Endothelial cell of umbilical vein (primary cell): ENCODE measurements at places on chromosomes 4 and X.
A peak's percentile ranks its signal among the peaks of the same experiment; 100 is the strongest.

DNA sequence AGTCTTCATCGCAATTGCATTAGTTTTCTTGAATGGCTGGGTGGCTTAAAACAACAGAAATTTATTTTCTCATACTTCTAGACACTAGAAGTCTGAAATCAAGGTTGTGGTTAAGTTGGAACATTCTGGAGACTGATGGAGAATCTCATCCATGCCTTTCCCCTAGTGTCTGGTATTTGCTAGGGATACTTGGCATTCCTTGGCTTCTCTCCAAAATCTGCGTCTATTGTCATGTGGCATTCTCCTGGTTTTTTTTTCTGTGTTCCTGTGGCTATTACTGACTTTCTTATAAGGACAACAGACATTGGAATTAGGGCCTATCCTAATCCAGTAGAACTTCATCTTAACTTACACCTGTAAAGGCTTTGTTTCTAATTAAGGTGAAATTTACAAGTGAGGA is 272.8 kb upstream of the EPHA5 start:
- no peaks in the 10 kb centered on the region for H3K36me3 ChIP-seq
- H3K27ac ChIP-seq = no peak overlapping the region
- no peaks in the 10 kb centered on the region for H3K27me3 ChIP-seq
- no peaks in the 10 kb centered on the region for H3K4me1 ChIP-seq
- DNase-seq = peak; percentile 56

DNA sequence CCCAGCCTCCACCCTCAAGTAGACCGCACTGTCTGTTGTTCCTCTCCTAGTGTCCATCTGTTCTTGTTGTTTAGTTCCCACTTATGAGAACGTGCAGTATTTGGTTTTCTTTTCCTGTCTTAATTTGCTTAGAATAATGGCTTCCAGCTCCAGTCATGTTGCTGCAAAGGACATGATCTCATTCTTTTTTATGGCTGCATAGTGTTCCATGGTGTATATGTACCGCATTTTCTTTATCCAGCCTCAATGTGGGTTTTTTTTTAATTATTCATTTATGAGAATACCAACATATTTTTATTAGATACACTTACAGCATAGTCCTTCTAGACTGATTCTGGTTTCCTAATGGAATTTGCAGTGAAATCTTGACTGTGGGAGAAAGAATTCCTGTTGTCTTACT is 1.3 kb downstream of the VMA21 start:
- no peaks in the 10 kb centered on the region for H3K27me3 ChIP-seq
- no peaks in the 10 kb centered on the region for H3K36me3 ChIP-seq
- DNase-seq = no peak

- H3K4me3 ChIP-seq = no peak overlapping the region
- DNase-seq = no peak
- H3K27ac ChIP-seq = no peak overlapping the region
- H3K27me3 ChIP-seq = no peaks in the 10 kb centered on the region
- H3K4me1 ChIP-seq = no peaks in the 10 kb centered on the region
These were observed 8.3 kb downstream of the GPR82 start for GRCh38 chrX:41732260-41732659.

GRCh38 chr4:6957994-6958393 is 48.4 kb downstream of the TBC1D14 start:
- H3K4me3 ChIP-seq = no peak overlapping the region
- peaks cover 4% of the 10 kb centered on the region for H3K4me1 ChIP-seq
- H3K27me3 ChIP-seq = no peaks in the 10 kb centered on the region
- no peak for DNase-seq
- H3K36me3 ChIP-seq = no peaks in the 10 kb centered on the region

GRCh38 chr4:144851948-144852347 is 206.0 kb downstream of the HHIP start:
- no peak overlapping the region for H3K4me3 ChIP-seq
- H3K4me1 ChIP-seq = no peaks in the 10 kb centered on the region
- H3K36me3 ChIP-seq = no peaks in the 10 kb centered on the region
- no peak for DNase-seq
- H3K27ac ChIP-seq = no peak overlapping the region

GRCh38 chrX:155070975-155071693 is at the start of the genes BRCC3, CMC4 and MTCP1:
TSS of gene BRCC3 (plus strand) at chrX:155071508. CDS start at chrX:155071528, 20 bp downstream.
TSS of gene CMC4 (minus strand) at chrX:155071136. CDS start at chrX:155064023, 7,113 bp downstream.
TSS of gene MTCP1 (minus strand) at chrX:155071136. CDS start at chrX:155066010, 5,126 bp downstream.
- H3K36me3 ChIP-seq = no peaks in the 10 kb centered on the region
- H3K4me1 ChIP-seq = peaks cover 20% of the 10 kb centered on the region
- DNase-seq = peak; percentile 75
- peak within 1 kb of the TSS; percentile 66 for H3K27ac ChIP-seq
- H3K27me3 ChIP-seq = no peaks in the 10 kb centered on the region

- H3K4me1 ChIP-seq = no peaks in the 10 kb centered on the region
- DNase-seq = no peak
- no peak overlapping the region for H3K27ac ChIP-seq
- H3K4me3 ChIP-seq = no peak overlapping the region
- no peaks in the 10 kb centered on the region for H3K27me3 ChIP-seq
These were observed 686.6 kb upstream of the PABPC4L start for GRCh38 chr4:134888156-134888555.

DNA sequence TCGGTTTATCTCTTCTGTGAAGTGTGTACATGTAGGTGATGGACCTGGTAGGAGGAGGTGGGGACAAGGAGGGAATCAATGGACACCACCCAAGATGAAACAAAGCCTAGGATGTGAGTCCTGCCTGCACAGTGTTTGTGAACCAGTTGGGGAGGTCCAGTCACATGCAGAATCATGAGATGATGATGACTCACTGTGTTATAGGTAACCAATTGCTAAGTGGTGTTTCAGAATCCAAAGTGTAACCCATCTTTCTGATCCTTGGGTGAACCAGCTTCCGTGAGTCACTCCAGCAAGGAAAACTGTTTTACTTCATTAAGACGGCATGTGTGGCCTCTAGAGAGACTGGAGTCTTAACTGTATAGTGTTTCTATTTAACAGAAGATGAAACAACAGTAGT is 57.9 kb upstream of the HPF1 start:
- H3K4me1 ChIP-seq = no peaks in the 10 kb centered on the region
- no peak overlapping the region for H3K27ac ChIP-seq
- no peak for DNase-seq
- H3K4me3 ChIP-seq = no peak overlapping the region
- H3K36me3 ChIP-seq = no peaks in the 10 kb centered on the region

- H3K36me3 ChIP-seq = no peaks in the 10 kb centered on the region
- no peak overlapping the region for H3K4me3 ChIP-seq
- no peak for DNase-seq
- H3K27ac ChIP-seq = no peak overlapping the region
- H3K27me3 ChIP-seq = no peaks in the 10 kb centered on the region
These were observed 31.8 kb downstream of the NAA11 start for GRCh38 chr4:79294064-79294463.

DNA sequence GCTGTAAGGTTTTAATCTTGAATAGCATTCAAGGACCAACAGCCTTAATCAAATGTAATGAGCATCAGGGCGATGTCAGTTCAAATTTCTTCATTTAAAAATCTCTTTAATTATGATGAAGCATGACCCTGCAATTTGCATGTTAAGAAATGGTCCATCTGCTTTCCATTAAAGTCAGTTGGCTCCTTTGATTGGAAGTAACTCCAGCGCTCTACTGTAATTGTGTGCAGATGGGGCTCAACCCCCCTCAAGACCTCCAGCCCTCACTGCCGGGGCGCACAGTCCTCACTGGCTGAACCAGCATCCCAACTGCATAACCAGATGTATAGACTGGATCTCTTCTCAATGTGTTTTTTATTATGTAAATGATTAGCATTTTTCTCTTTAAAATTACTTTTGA is 126.9 kb downstream of the VCX3B start:
- no peaks in the 10 kb centered on the region for H3K36me3 ChIP-seq
- no peak overlapping the region for H3K4me3 ChIP-seq
- DNase-seq = no peak

- no peak overlapping the region for H3K27ac ChIP-seq
- H3K4me1 ChIP-seq = no peaks in the 10 kb centered on the region
- no peak overlapping the region for H3K4me3 ChIP-seq
- no peaks in the 10 kb centered on the region for H3K36me3 ChIP-seq
- DNase-seq = no peak
- no peaks in the 10 kb centered on the region for H3K27me3 ChIP-seq
These were observed 81.4 kb downstream of the ARHGAP10 start for GRCh38 chr4:147813109-147813773.

DNA sequence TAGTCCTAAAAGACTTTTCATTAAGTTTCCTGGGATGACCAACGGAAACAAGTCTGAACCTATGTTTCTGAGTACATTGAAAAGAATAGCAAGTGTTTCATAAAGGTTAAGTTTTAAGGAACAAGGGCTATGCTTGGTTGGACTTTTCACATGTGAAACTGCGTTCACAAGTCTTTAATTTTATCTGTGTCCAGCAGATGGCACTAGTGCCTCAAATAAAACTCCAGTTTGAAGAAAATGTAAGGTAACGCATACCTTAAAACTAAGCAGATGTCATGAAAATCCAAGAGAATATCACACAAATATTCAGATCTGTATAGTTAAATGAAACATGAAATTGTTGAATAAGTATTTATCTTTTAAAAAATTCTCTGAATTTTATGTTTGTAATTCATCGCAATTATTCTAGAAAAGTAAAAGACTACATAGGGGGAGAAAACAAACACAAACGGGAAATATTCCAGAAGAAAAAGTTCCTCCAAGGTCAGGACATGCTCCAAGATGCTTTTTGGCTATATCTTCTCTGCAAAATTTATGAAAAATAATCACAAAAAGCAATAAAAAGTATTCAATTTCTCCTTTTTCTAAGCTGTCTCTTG is 89.6 kb upstream of the MAD2L1 start:
- no peak overlapping the region for H3K27ac ChIP-seq
- no peaks in the 10 kb centered on the region for H3K4me1 ChIP-seq
- H3K36me3 ChIP-seq = no peaks in the 10 kb centered on the region
- DNase-seq = peak; percentile 79

DNA sequence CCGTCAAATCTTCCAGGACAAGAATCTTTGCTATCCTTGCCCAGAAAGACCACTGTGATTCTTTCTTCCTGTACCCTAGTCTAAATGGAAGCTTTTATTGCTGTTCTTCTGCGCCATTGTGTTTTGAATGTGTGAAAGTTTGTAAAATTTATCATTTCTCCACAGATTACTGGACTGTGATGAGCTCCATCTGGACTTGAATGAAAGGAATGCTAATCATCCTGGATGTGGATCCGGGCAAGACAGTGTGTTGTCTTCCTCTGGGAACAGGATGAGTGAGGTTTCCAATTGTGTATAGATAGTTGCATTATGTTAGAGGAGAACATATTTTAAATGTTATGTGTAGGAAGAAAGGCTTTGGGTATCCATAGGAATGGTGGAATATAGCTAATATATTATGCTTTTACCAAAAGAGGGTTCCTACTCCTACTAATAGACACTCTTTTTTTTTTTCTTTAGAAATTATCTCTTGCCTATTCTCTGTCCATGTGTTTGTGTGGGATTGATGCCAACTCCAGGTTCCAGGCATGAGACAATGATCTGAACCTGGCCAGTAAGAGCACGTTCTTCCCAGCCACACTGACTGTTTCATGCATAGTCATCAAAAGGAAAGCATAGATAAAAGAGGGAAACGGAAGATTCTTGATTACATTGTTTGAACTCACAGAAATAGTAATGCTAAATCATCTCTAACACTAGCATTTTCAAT is 803.6 kb upstream of the ADGRL3 start:
- no peak for DNase-seq
- H3K27me3 ChIP-seq = no peaks in the 10 kb centered on the region
- no peaks in the 10 kb centered on the region for H3K4me1 ChIP-seq
- no peaks in the 10 kb centered on the region for H3K36me3 ChIP-seq

DNA sequence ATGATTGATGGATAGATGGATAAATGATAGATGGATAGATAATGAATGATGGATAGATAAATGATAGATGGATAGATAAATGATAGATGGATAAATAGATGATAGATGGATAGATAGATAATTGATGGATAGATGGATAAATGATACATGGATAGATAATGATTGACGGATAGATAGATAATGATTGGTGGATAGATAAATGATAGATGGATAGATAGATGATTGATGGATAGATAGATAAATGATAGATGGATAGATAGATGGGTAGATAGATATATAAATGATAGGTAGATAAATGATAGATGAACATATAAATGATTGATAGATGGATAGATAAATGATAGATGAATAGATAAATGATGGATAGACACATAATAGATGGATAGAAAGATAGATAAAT is 49.5 kb upstream of the SHOX start:
- no peak for DNase-seq
- no peaks in the 10 kb centered on the region for H3K27me3 ChIP-seq
- H3K27ac ChIP-seq = no peak overlapping the region
- H3K4me1 ChIP-seq = no peaks in the 10 kb centered on the region
- H3K4me3 ChIP-seq = no peak overlapping the region

GRCh38 chr4:41095973-41096372 is 118.4 kb downstream of the APBB2 start:
- DNase-seq = no peak
- no peaks in the 10 kb centered on the region for H3K27me3 ChIP-seq
- H3K27ac ChIP-seq = no peak overlapping the region
- H3K4me3 ChIP-seq = no peak overlapping the region

GRCh38 chr4:146844761-146845160 is 100.9 kb downstream of the TTC29 start:
- no peaks in the 10 kb centered on the region for H3K27me3 ChIP-seq
- H3K36me3 ChIP-seq = no peaks in the 10 kb centered on the region
- no peak overlapping the region for H3K4me3 ChIP-seq
- no peak overlapping the region for H3K27ac ChIP-seq
- no peaks in the 10 kb centered on the region for H3K4me1 ChIP-seq

GRCh38 chr4:181613200-181613599 is 630.0 kb upstream of the TENM3 start:
- H3K36me3 ChIP-seq = no peaks in the 10 kb centered on the region
- H3K27me3 ChIP-seq = no peaks in the 10 kb centered on the region
- no peak overlapping the region for H3K27ac ChIP-seq
- H3K4me1 ChIP-seq = no peaks in the 10 kb centered on the region
- no peak for DNase-seq

DNA sequence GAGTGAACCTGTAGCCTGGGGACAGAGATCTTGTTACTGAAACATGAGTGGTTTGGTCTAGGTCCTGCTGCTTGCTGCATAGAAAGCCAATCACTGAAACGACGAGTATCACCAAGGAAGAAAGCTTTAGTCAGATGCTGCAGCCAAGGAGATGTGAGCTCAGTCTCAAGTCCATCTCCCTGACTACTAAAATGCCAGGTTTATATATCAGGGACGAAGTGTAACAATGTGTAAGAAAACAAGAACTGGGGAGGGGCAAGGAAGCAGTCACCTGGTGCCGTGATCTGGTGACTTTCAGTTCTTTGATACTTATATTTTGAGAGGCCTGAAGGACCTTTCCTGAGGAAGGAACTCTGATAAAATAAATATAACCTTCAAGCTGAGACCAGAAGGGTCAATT is 19.6 kb upstream of the ABRAXAS1 start:
- no peak overlapping the region for H3K27ac ChIP-seq
- peaks cover 2% of the 10 kb centered on the region for H3K27me3 ChIP-seq
- H3K4me1 ChIP-seq = no peaks in the 10 kb centered on the region
- no peak for DNase-seq
- no peak overlapping the region for H3K4me3 ChIP-seq

- H3K4me3 ChIP-seq = peak overlapping the region; percentile 65
- peak overlapping the region; percentile 98 for H3K27ac ChIP-seq
- H3K4me1 ChIP-seq = peaks cover 18% of the 10 kb centered on the region
These were observed 307 bp downstream of the ATG4A start for GRCh38 chrX:108091878-108092291.
